Aorta (tissue), 5 donors: ENCODE measurements at places on chromosomes 12 and 14. TPM values are rescaled to one million over a fixed set of nuclear protein-coding genes. Genes with fewer than 3 reads are reported as not detected.
A peak's percentile ranks its signal among the peaks of the same experiment; 100 is the strongest.

The APPL2 gene
- 43.9 TPM for total RNA-seq

The ASPG gene
- total RNA-seq = 2.2 TPM

The NEUROD4 gene
- not detected for total RNA-seq

The TAS2R46 gene
- total RNA-seq = 3.3 TPM

The SLC24A4 gene
- 2.9 TPM for total RNA-seq

The FAM181A gene
- not detected for total RNA-seq

The TAMALIN gene
- 129 TPM for total RNA-seq

The CLEC2B gene
- total RNA-seq = 10.5 TPM

The ENTPD5 gene
- 9.9 TPM for total RNA-seq

The MTHFD1 gene
- total RNA-seq = 39.4 TPM

The KRT6C gene
- not detected for total RNA-seq

The ACSS3 gene
- total RNA-seq = 20.5 TPM

The ART4 gene
- total RNA-seq = 11.6 TPM

- H3K27ac ChIP-seq = no peak overlapping the region
- H3K4me1 ChIP-seq = no peaks in the 10 kb centered on the region
- H3K27me3 ChIP-seq = no peaks in the 10 kb centered on the region
- no peak for DNase-seq
- H3K4me3 ChIP-seq = no peak overlapping the region
These were observed 22.5 kb downstream of the SDS start for GRCh38 chr12:113381220-113381619.

GRCh38 chr12:94889445-94890210 lies 113.9 kb downstream of the NDUFA12 start:
- no peaks in the 10 kb centered on the region for H3K27me3 ChIP-seq
- no peaks in the 10 kb centered on the region for H3K4me1 ChIP-seq
- H3K36me3 ChIP-seq = no peaks in the 10 kb centered on the region
- no peak overlapping the region for H3K27ac ChIP-seq
- no peak overlapping the region for H3K4me3 ChIP-seq
- DNase-seq = no peak

GRCh38 chr14:59254146-59254910 lies 65.9 kb downstream of the DAAM1 start:
- no peaks in the 10 kb centered on the region for H3K27me3 ChIP-seq
- H3K4me1 ChIP-seq = peaks cover 20% of the 10 kb centered on the region
- peak overlapping the region; percentile 97 for H3K27ac ChIP-seq
- DNase-seq = peak; percentile 79
- no peak overlapping the region for H3K4me3 ChIP-seq
- no peaks in the 10 kb centered on the region for H3K36me3 ChIP-seq

DNA sequence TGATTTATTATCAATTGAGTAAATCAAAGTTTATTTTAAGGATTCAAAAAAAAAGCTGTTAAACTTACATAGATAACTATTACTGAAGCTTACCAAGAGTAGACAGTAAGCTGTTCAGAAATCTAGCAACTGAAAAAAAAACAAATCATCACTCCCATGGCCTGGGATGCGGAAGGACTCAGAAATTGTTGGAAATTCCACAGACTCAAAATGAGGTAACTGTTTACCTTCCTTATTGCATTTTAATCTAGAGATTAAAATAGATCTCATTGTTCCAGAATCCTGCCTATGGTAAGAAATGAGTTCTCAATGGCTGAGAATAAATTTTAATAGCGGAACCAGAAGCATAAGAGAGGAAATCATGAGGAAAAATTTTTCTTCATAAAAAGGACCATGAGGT lies 87.2 kb downstream of the PPM1H start:
- no peak for DNase-seq
- no peaks in the 10 kb centered on the region for H3K27me3 ChIP-seq
- no peak overlapping the region for H3K4me3 ChIP-seq
- no peak overlapping the region for H3K27ac ChIP-seq
- H3K4me1 ChIP-seq = no peaks in the 10 kb centered on the region

GRCh38 chr12:12964255-12964654 lies 12.3 kb upstream of the GPRC5D start:
- H3K36me3 ChIP-seq = no peaks in the 10 kb centered on the region
- DNase-seq = no peak
- no peak overlapping the region for H3K27ac ChIP-seq
- no peak overlapping the region for H3K4me3 ChIP-seq
- no peaks in the 10 kb centered on the region for H3K4me1 ChIP-seq

- no peaks in the 10 kb centered on the region for H3K36me3 ChIP-seq
- no peak for DNase-seq
- H3K4me3 ChIP-seq = no peak overlapping the region
These were observed 572.6 kb downstream of the SLC16A7 start for GRCh38 chr12:60168441-60168840.

DNA sequence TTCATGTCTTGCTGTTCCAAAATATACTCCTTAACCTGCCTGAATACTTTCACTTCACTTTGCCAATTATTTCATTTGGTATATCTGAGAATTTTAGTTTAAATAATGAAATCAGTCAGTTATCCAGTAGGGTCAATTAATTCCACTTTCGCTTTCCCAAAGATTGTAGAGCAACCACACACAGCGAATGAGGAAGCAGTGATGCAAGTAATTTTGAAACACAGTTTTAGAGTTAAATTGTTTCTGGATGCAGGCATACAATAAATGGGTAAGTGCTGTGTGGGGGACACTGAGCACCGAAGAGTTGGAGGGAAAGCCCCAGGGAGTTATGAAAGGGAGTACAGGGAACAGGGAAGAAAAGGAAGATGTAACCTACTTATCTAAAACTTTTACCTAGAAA lies 62.8 kb downstream of the TSHR start:
- no peaks in the 10 kb centered on the region for H3K36me3 ChIP-seq
- H3K27me3 ChIP-seq = no peaks in the 10 kb centered on the region
- no peak overlapping the region for H3K27ac ChIP-seq
- no peaks in the 10 kb centered on the region for H3K4me1 ChIP-seq
- no peak overlapping the region for H3K4me3 ChIP-seq
- DNase-seq = no peak

GRCh38 chr12:119735079-119735478 lies 67.1 kb downstream of the PRKAB1 start:
- H3K27ac ChIP-seq = no peak overlapping the region
- H3K27me3 ChIP-seq = no peaks in the 10 kb centered on the region
- no peaks in the 10 kb centered on the region for H3K4me1 ChIP-seq

- H3K27ac ChIP-seq = peak overlapping the region; percentile 30
- no peak overlapping the region for H3K4me3 ChIP-seq
- no peaks in the 10 kb centered on the region for H3K36me3 ChIP-seq
- H3K4me1 ChIP-seq = peaks cover 4% of the 10 kb centered on the region
- peak; percentile 69 for DNase-seq
- no peaks in the 10 kb centered on the region for H3K27me3 ChIP-seq
These were observed 6.1 kb downstream of the CD9 start for GRCh38 chr12:6206327-6206726.

DNA sequence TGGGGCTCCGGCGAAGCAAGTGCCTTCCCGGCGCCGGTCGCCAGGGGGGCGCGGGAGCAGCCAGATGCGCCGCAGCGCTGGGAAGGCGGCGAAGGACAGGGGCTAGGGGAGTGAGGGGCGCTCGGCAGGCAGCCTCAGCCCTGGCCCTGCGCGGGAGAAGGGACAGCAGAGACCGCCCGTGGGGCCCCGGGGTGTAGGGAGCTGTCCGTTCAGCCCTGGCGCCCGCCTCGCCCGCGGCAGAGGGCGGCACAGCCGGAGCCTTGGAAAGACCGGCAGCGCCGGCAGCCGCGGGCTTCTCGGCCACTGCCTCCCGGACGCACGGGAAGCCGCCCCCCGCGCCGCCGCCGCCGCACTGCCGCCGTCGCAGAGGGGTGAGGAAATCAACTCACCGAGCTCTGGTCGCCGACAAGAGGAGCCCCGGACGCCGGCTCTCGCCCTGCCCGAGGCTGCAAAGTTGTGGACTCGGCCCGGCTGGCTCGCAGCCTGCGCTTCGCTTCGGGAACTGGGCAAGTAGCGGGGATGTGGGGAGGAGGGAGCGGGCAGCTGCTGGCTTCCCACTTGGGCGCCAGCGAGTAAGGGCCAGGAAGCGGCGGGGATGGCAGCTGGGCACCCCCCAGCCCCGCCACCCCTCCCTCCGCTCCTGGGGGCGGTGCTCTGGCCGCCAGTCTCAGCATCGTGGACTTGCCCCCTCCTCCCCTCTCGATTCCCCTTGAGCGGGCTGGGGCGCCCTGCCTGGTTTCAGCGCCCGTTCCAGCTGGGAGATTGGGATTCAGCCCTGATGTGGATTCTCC lies at the start of gene ZDHHC22:
Gene ZDHHC22, minus strand, starts transcription at position 578 of the 791 bp plus-strand sequence. CDS start 2,053 bp downstream, outside the sequence.
- H3K27me3 ChIP-seq = no peaks in the 10 kb centered on the region
- no peaks in the 10 kb centered on the region for H3K36me3 ChIP-seq
- DNase-seq = no peak
- no peak within 1 kb of the TSS for H3K27ac ChIP-seq
- no peak within 1 kb of the TSS for H3K4me3 ChIP-seq

- no peak overlapping the region for H3K4me3 ChIP-seq
- no peaks in the 10 kb centered on the region for H3K4me1 ChIP-seq
- no peak for DNase-seq
These were observed 2.7 kb upstream of the SEL1L start for GRCh38 chr14:81536241-81536771.

- no peaks in the 10 kb centered on the region for H3K4me1 ChIP-seq
- no peaks in the 10 kb centered on the region for H3K27me3 ChIP-seq
- H3K36me3 ChIP-seq = no peaks in the 10 kb centered on the region
These were observed 39.1 kb upstream of the INF2 start for GRCh38 chr14:104650057-104650980.

DNA sequence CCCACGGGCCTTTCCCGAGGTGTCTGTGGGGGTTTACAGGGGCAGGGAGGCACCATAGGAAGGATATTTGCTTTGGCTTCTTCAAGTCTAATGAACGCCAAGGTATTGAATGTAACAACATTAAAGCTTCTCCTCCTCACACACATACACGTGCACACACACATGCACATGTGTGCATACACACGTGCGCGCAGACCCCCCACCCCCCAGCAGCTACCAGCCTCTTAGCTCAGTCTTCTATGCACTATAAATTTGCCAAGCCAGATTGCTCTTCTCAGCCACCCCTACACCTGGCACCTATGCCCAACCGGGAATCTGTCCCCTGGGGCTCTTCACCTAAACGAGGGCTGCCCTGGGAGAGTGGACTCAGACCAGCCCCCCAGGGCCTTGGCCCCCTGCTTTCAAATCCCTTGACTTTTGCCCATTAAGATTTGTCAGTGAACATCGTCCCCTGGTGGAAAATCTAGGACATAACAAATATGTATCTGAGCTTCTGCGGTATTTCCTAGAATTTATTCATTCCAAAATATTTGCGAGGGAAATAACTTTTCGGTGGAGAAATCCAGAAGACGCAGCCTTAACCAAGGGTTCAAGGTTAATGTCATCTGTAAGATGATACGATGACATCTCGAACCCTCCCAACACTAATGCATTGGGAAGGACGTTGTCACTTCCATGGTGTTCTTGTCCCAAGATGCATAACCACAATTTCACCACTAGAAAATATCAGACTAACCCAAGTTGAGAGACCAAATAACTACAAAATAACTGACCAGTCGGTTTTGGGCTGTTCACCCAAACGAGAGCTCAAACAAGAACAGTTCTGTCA lies 330.4 kb downstream of the MED13L start:
- H3K36me3 ChIP-seq = no peaks in the 10 kb centered on the region
- H3K27me3 ChIP-seq = no peaks in the 10 kb centered on the region
- H3K27ac ChIP-seq = no peak overlapping the region
- no peaks in the 10 kb centered on the region for H3K4me1 ChIP-seq

DNA sequence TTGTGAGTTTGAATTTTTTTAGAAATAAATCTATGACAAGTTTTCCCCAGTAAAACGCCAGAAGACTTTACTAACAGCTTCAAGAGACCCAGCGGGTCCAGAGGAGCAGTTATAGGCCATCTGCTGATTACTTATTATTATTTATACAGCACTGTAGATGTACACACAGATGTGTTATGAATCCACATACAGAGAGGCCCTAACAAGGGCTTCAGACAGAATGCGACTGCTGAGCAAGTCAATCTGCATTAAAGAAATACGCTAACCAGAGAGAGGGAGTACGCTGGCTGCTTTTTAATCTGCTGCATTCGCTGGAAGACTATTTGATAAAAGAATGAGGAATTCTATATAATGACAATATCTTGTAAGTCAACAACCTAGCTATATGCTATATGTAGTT lies 32.5 kb downstream of the ATF7 start:
- H3K36me3 ChIP-seq = no peaks in the 10 kb centered on the region
- H3K4me1 ChIP-seq = peaks cover 5% of the 10 kb centered on the region
- H3K27ac ChIP-seq = no peak overlapping the region
- H3K27me3 ChIP-seq = no peaks in the 10 kb centered on the region

GRCh38 chr12:46177025-46177424 lies 91.8 kb downstream of the SLC38A1 start:
- H3K36me3 ChIP-seq = no peaks in the 10 kb centered on the region
- no peak overlapping the region for H3K27ac ChIP-seq
- H3K27me3 ChIP-seq = no peaks in the 10 kb centered on the region
- no peaks in the 10 kb centered on the region for H3K4me1 ChIP-seq

DNA sequence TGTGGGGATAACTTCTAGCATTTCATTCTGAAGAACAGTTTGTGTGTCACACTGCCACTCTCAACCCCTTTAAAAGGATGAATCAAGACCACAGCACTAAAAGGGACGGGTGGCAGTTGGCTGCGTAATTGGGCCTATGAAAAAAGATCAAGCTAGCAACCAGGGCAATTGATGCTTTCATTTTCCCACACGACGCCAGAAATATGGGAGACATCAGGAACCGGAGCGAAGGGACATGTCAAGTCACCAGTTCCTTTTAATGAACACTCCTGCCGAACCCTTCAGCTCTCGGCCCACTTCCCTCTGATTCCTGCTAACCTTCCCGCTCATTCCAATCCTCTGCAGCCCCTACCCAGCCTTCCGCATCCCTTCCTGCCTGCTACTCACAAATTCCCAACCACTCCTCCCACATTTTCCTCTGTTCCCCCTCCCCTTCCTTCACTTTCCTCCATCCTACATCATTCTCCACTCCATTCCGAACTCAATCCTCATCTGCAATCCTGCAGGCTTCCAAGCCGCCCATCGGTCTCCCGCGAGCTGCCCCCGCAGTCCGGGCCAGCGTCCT lies 753 bp downstream of the CSRNP2 start:
- no peaks in the 10 kb centered on the region for H3K27me3 ChIP-seq
- H3K36me3 ChIP-seq = no peaks in the 10 kb centered on the region
- peaks cover 4% of the 10 kb centered on the region for H3K4me1 ChIP-seq
- no peak for DNase-seq
- H3K27ac ChIP-seq = peak overlapping the region; percentile 79
- peak overlapping the region; percentile 88 for H3K4me3 ChIP-seq

GRCh38 chr12:12992418-12993130 lies 7.5 kb downstream of the HEBP1 start:
- H3K36me3 ChIP-seq = no peaks in the 10 kb centered on the region
- H3K27me3 ChIP-seq = no peaks in the 10 kb centered on the region
- no peaks in the 10 kb centered on the region for H3K4me1 ChIP-seq
- H3K27ac ChIP-seq = no peak overlapping the region

DNA sequence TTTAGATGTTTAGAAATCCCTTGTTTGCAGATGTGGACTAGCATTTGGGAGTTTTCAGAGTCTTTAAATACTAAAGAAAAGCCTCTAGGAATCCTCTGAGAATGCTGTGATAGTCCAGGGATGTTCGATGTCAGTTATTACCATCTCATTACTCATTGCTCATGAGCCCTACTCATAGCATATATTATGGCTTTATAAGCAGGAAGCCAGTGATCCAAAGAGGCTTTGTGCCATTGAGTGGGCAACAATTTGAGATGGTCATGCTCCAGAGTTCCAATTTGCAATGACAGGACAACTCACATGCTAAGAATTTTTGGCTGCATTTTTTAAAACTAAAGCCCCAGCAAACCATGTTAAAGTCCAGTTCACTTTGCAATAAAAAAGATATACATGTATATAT lies 163.0 kb downstream of the OTOGL start:
- peaks cover 2% of the 10 kb centered on the region for H3K27me3 ChIP-seq
- H3K4me1 ChIP-seq = no peaks in the 10 kb centered on the region
- H3K36me3 ChIP-seq = no peaks in the 10 kb centered on the region
- no peak for DNase-seq
- no peak overlapping the region for H3K27ac ChIP-seq
